ENCODE measurements at places on chromosomes 16 and 17. TPM values are rescaled to one million over a fixed set of nuclear protein-coding genes. Genes with fewer than 3 reads are reported as not detected.

The ASPA gene
- total RNA-seq: 5.0 TPM

The ACBD4 gene
- total RNA-seq: 8.4 TPM

The ZSWIM7 gene
- total RNA-seq: 30.1 TPM

The RASL10B gene
- 23.9 TPM for total RNA-seq

The FAM20A gene
- total RNA-seq: 9.0 TPM

The FAM171A2 gene
- total RNA-seq: 2.4 TPM

The NPTX1 gene
- not detected for total RNA-seq

The ASPHD1 gene
- total RNA-seq: 0.59 TPM

The AARS1 gene
- total RNA-seq: 62.0 TPM

The ADGRG1 gene
- total RNA-seq: 22.9 TPM

The C17orf113 gene
- 0.68 TPM for total RNA-seq

The SLC16A5 gene
- total RNA-seq: 7.2 TPM

The PERCC1 gene
- not detected for total RNA-seq

The NPIPB12 gene
- total RNA-seq: 22.1 TPM

The RGS9 gene
- 3.0 TPM for total RNA-seq

The FOXL1 gene
- total RNA-seq: 1.4 TPM

The C17orf78 gene
- total RNA-seq: not detected

The DNAI2 gene
- not detected for total RNA-seq

The SBK1 gene
- 0.42 TPM for total RNA-seq

The RAC3 gene
- 4.2 TPM for total RNA-seq

The MPO gene
- 0.32 TPM for total RNA-seq

The RBFOX1 gene
- total RNA-seq: 58.1 TPM

The TBC1D3H gene
- 0.32 TPM for total RNA-seq

The PRDM7 gene
- not detected for total RNA-seq

The SRCIN1 gene
- 3.0 TPM for total RNA-seq

The KRT15 gene
- total RNA-seq: 0.24 TPM

The ACSM2A gene
- total RNA-seq: not detected

The TNS4 gene
- not detected for total RNA-seq

The KRT14 gene
- total RNA-seq: 0.41 TPM

The SPATA22 gene
- total RNA-seq: not detected

The EIF3C gene
- 532 TPM for total RNA-seq

The CCL17 gene
- total RNA-seq: not detected

The ANTKMT gene
- total RNA-seq: 32.5 TPM

The TBX4 gene
- total RNA-seq: not detected

The MATCAP1 gene
- total RNA-seq: 16.8 TPM

The LPO gene
- total RNA-seq: not detected

The TMEM100 gene
- total RNA-seq: 24.3 TPM

The OR3A3 gene
- total RNA-seq: not detected

The VPS9D1 gene
- total RNA-seq: 12.6 TPM

The ETV4 gene
- 0.91 TPM for total RNA-seq

The MLX gene
- 51.3 TPM for total RNA-seq

The PYDC1 gene
- total RNA-seq: not detected

The NHERF2 gene
- total RNA-seq: 164 TPM

The CALB2 gene
- 30.8 TPM for total RNA-seq

The TPSD1 gene
- 0.91 TPM for total RNA-seq

The CNTNAP4 gene
- total RNA-seq: not detected

The HELZ gene
- total RNA-seq: 36.0 TPM

The CYTH1 gene
- total RNA-seq: 33.9 TPM

The PIK3R5 gene
- total RNA-seq: 6.3 TPM

The SEZ6 gene
- 0.31 TPM for total RNA-seq

The ADAP2 gene
- total RNA-seq: 11.0 TPM

The SRL gene
- total RNA-seq: 302 TPM

The HOXB2 gene
- 6.7 TPM for total RNA-seq

The IRX3 gene
- 5.0 TPM for total RNA-seq

The BRD7 gene
- total RNA-seq: 41.7 TPM

Measured in left cardiac atrium (tissue), 4 donors.